ENCODE measurements at places on chromosomes 4 and X. TPM values are rescaled to one million over a fixed set of nuclear protein-coding genes. Genes with fewer than 3 reads are reported as not detected.

GRCh38 chr4:76214177-76214675, 602 bp upstream of the SCARB2 start:
- H3K4me3 ChIP-seq, result peak overlapping the region; percentile 71
- peak overlapping the region; percentile 85 for H3K27ac ChIP-seq
- no peak for DNase-seq
- no peaks in the 10 kb centered on the region for H3K27me3 ChIP-seq
- H3K36me3 ChIP-seq, result no peaks in the 10 kb centered on the region

Gene MAGEA1
- not detected for polyA plus RNA-seq

DNA sequence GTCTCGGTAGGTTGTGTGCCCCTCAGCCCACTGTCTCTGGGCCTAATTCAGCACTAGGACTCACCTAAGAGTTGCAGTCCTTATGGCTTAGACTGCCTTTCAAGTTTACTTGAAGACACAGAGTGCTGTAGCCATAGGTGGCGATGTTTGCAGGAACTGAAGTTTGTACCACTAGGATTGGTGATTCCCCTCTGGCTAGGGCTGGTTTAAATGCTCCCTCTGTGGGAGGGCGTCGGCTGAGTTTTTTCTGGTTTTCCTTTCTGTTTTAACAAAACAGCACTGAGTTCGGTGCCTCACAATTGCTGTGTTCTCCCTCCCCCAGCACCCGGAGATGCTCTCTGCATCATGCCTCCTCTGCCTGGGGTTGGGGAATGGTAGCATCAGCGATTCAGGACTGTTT, 480.9 kb downstream of the PCDH11X start:
- H3K27ac ChIP-seq, result no peak overlapping the region
- no peaks in the 10 kb centered on the region for H3K27me3 ChIP-seq
- DNase-seq, result no peak
- H3K36me3 ChIP-seq, result no peaks in the 10 kb centered on the region
- H3K4me1 ChIP-seq, result no peaks in the 10 kb centered on the region

- H3K4me1 ChIP-seq, result no peaks in the 10 kb centered on the region
- no peak overlapping the region for H3K4me3 ChIP-seq
- H3K36me3 ChIP-seq, result no peaks in the 10 kb centered on the region
- H3K27ac ChIP-seq, result no peak overlapping the region
Observed at GRCh38 chr4:167282171-167282864, 48.0 kb upstream of the SPOCK3 start.

DNA sequence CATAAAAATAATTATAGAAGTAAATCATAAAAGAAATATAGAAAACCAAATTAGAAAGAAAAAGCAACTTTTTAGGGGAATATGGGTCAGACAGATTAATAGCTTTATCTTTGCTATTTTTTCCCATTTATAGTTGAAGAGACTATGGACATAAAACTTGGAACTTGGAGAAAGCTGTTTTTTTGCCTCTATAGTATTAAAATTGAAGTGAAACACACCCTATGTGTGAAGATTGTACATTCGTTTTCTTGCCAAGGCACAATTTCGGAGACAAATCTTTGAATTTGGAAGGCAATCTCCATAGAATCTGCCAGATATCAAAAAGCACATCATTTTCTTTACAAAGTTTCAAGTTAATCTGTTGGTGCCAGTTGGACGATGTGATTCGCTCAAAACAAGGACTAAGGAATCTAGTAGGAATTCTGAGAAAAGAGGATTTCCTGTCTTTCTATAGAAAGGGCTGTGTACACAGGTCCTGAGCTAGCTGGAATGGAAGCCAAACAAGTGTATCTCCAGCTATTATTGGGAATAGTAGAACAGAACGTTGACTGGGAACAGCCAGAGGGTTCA, 156.3 kb downstream of the SLC7A11 start:
- DNase-seq, result no peak
- no peaks in the 10 kb centered on the region for H3K36me3 ChIP-seq
- H3K4me1 ChIP-seq, result no peaks in the 10 kb centered on the region
- no peak overlapping the region for H3K27ac ChIP-seq
- H3K4me3 ChIP-seq, result no peak overlapping the region

Gene MUC7
- polyA plus RNA-seq, result not detected

- H3K36me3 ChIP-seq, result no peaks in the 10 kb centered on the region
- H3K4me3 ChIP-seq, result no peak overlapping the region
- no peak overlapping the region for H3K27ac ChIP-seq
Observed at GRCh38 chr4:2441393-2442174, 22.8 kb downstream of the CFAP99 start.

Gene KDR
- polyA plus RNA-seq, result not detected

GRCh38 chrX:127726227-127726626, 326.0 kb downstream of the ACTRT1 start:
- H3K4me3 ChIP-seq, result no peak overlapping the region
- DNase-seq, result no peak
- H3K4me1 ChIP-seq, result no peaks in the 10 kb centered on the region

Gene SPATA18
- 0.42 TPM for polyA plus RNA-seq

- H3K27me3 ChIP-seq, result no peaks in the 10 kb centered on the region
- no peak overlapping the region for H3K4me3 ChIP-seq
- DNase-seq, result no peak
Observed at GRCh38 chr4:23476515-23477090, 413.2 kb downstream of the PPARGC1A start.

DNA sequence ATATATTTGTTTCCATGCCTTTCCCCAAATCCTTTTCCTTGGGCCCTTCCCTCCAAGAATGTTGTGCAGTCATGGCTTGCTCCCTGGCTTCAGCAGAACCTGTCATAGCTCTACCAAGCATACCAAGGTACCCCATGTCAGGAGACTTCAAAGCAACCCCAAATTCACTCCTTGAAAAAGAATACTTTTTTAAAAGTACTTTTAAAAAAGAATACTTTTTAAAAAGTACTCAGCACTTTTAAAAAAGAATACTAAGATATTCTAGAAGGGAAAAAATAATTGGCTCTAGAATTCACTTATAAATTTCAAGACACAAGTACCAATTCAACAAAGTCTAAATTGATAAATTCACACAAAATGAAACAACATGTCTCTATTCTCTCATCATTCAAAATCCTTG, 76.0 kb downstream of the NR3C2 start:
- H3K27ac ChIP-seq, result no peak overlapping the region
- no peaks in the 10 kb centered on the region for H3K27me3 ChIP-seq
- no peaks in the 10 kb centered on the region for H3K4me1 ChIP-seq
- no peak for DNase-seq

Gene GPRASP1
- polyA plus RNA-seq, result 6.3 TPM

Gene DCAF12L1
- not detected for polyA plus RNA-seq

DNA sequence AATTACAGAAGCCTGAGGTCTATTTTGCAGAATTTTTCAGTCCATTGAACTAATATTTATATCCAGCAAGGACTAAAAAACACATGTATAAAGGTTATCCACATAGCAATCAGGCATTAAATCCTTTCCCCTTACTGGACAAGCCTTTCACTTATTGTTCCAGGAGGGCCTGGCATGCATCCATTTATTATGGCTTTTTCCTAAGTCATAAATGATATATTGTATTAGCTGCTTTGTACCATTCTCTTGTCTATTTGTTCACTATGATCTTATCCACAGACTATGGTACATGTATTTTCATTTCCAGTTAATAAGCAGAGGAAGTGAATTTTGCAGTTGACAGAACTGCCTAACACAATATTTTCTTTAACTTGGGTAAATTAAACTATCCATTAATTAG, 105.4 kb upstream of the ANK2 start:
- H3K36me3 ChIP-seq, result no peaks in the 10 kb centered on the region
- H3K4me1 ChIP-seq, result no peaks in the 10 kb centered on the region
- no peak overlapping the region for H3K4me3 ChIP-seq
- peaks cover 4% of the 10 kb centered on the region for H3K27me3 ChIP-seq
- DNase-seq, result no peak
- H3K27ac ChIP-seq, result no peak overlapping the region

- H3K27ac ChIP-seq, result no peak overlapping the region
- H3K36me3 ChIP-seq, result no peaks in the 10 kb centered on the region
- H3K4me3 ChIP-seq, result no peak overlapping the region
Observed at GRCh38 chr4:80180743-80181142, 16.6 kb upstream of the PRDM8 start.

GRCh38 chrX:76064825-76065224, 108.0 kb upstream of the PBDC1 start:
- H3K36me3 ChIP-seq, result no peaks in the 10 kb centered on the region
- no peak for DNase-seq
- H3K4me3 ChIP-seq, result no peak overlapping the region
- H3K27ac ChIP-seq, result no peak overlapping the region
- no peaks in the 10 kb centered on the region for H3K4me1 ChIP-seq
